ENCODE measurements at places on chromosomes 5 and 9.
A peak's percentile ranks its signal among the peaks of the same experiment; 100 is the strongest.

GRCh38 chr5:156888520-156888919 is 38.4 kb downstream of the PPP1R2B start:
- no peak for DNase-seq

- DNase-seq: peak; percentile 60
Measured at GRCh38 chr9:4750023-4750673, 9.1 kb upstream of the AK3 start.

GRCh38 chr9:76662476-76663281 is 101.6 kb upstream of the PCA3 start:
- no peak for DNase-seq

DNA sequence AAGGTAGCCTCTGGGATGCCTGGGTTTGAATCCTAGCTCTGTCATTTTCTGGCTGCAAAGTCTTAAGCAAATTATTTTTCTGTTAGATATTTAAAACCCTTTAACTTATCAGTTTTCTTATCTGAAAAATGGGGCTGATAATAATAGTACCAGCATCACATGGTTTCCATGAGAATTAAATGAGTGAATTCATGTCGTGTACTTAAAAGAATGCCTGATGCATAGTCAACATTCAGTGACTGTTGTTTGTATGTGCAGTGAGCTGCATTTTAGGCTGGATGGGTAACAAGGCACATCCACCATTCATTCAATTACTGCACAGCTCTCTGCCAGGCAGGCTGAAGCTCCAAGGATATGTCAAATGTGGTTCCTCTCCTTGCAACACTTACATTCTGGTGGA is 122.0 kb downstream of the PPP2R2B start:
- no peak for DNase-seq

DNA sequence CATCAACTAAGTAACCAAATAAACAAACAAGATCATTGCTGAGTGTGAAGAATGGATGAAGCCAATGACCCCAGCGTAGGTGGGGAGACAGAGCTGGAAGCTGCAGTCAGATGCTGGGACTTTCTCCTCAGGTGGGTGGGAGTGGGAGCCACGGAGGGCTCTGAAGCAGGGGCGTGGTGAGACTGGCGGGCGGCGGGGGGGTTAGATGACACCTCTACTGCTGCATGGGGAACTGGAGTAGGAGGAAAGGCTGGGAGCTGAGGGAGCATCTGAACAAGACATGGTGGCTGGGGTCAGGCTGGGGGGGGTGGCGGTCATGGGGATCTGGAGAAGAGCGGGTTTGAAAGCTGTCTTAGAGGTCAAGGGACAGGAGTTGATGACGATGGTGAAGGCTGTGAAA is 193.8 kb downstream of the C9orf50 start:
- DNase-seq: no peak
